Stimulated activated CD8-positive, alpha-beta memory T cell treated with anti-CD3 and anti-CD28 coated beads, Interleukin-7, amount 100 ng/mL, for 1 hour (primary cell): ENCODE measurements at places on chromosomes 11 and 22.

GRCh38 chr22:32211011-32211410 is 6.1 kb upstream of the RFPL2 start:
- no peak for DNase-seq

DNA sequence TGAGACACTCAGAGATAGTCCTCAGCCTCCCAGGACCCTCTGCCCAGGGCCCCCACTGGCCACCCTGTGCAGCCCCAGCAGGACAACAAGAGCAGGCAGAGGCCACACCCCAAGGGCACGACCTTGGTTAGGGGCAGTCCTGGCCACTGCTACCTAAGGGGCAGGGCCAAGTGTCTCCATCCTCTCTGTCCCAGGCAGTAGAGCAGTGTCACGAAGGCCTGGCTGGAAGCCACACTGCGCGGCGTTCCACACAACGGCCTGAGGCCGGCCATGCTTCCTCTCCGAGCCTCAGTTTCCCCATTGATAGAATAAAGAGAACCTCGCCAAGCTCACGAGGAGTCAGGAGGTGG is 1074.3 kb downstream of the BRD1 start:
- DNase-seq = no peak

DNA sequence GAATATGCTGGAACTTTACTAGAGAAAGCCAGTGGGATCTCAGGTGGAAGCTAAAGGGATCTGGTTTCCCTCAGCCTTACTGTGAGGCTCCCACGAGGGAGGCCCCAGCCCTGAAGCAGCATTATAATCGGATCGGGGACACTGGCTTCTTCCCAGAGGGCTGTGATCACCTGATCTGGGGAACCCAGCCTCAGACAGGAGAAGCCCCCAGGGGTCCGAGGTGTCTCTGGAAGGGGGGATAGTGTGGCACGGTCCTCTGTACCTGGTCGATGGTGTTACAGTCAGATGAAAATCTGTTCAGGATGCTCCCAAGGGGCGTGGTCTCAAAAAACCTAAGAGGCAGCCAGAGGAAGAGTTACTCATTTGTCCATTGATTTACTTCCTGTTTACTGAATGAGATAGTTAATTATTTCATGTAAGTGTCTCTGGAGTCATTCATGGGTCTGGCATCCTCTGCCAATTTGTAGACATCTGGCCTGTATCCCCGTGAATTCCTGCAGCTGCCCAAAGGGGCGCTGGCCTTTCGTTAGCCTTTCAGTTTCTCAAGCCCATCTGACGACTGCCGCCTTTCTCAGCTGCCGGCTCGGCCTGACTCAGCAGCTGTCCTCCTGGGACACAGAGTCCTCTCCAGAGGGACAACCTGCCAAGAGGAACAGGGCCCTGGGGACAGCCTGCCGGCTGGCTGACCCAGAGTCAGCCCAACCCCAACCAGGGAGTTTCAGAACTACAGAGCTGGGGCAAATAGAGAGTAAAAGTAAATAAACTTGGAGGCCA is 17.0 kb upstream of the KCNJ11 start:
- DNase-seq = no peak

DNA sequence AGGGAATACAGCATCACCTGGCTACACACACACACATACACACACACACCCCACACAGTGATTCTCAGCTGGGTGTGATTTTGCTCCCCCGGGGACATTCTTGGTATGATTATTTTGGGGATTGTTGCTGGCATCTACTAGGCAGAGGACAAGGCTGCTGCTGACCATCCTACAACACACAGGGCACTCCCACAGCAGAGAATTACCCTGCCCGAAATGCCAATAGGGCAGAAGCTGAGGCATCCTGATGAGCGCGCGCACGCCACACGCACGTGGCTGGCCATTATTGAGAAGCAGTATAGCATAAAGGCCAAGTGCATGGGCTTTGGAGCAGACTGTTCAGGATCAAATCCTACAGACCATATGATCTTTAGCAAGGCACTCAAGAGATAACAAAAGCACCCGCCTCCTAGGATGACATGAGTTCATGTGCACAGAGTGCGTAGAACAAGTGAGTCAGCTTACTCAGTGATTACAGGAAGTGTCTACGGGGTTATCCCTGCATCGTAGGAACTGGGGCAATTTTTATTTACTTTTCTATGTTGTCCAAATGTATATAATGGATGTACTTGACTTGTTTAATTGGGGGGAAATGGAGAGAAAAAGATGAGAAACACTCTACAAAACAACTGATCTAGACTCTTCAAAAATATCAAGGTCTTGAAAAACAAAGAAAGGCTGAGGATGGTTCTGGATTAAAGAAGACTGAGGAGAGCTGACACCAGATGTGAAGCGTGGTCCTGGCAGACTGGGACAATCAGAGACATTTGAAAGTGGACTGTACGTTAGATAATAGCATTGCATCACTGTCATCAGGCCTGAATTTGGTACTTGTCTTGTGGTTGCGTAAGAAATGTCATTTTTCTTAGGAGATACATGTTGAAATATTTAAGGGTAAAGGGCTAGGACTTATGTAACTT is 7.2 kb upstream of the EHD1 start:
- no peak for DNase-seq

- DNase-seq = no peak
These were observed 161.6 kb upstream of the BDNF start for GRCh38 chr11:27861706-27862430.

DNA sequence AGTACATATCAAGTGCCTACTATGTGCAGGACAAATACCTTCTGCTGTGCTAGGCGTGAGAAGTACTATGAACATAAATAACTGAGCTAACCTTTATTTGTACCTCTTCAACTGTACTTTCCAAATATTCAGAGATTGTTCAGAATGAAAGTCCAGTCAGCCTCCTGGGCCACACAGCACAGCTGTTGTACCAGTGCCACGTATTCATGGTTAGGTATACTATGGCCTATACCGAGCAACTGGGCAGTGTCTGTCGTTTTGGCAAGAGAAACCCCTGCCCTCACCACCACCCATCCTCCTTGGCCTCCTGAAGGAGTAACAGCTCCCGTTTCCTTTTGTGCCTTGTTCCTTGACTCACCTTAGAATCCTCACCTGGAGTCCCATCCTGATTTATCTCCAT is 53.0 kb downstream of the RASSF10 start:
- no peak for DNase-seq

DNA sequence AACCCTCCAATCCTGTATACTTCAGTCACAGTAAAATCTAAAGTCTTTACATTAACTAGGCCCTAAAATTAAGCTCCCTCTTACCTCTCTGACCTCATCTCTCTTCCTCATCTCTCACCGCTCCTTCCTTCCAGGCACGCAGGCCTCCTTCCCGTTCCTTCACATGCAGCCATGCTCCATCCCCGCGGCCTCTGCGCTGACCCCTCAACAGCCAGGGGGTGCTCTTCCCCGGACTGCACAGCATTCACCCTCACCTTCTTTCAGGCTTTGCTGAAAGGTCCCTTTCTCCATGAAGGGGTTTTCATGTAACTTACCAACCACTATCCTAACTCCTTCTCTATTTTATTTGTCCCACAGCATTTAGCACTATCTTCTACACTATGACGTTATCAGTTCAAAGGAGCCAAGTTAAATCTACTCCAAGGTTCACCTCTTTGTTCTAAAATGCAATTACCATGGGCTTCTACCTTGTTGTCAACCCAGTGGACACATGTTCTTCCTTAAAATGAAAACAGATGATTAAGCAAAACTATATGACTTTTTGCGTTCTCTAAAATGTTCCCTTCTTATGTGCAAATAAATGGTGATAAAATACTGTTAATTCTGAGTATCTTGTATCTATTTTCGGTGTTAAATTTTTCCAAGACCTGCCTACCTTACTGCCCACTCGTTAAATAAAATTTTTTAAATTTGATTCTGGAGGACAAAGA is 57.8 kb upstream of the APOA1 start:
- no peak for DNase-seq

DNA sequence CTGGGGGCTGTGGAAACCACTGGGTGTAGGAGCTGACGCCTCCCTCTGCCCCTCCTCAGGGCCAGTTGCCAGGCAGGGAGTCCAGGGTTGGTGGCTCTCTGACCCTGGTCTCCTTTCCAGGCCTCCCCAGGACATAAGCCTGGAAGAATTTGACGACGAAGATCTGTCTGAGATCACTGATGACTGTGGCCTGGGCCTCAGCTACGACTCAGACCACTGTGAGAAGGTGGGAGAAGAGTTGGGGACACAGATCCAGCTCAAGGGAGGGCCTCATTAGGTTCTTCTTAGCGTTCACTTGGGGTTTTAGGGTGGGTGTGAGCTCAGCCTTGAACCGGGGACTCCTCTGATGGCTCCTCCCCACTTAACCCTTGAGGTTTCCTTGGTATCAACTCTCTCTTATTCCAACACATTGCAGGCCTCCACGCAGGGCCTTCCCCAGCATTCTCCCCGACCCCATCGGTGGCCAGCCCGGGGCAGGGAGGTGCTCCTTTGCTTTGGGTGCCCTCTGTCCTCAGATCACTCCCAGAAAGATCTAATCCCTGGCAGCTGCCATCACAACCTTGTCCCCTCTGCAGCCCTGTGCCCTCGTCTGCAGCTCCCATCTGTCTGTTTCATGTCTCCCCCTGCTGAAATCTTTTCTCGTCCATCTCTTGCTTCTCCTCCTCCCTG is 1.2 kb downstream of the MAPK8IP2 start:
- no peak for DNase-seq

- DNase-seq = no peak
These were observed 19.4 kb upstream of the SNX32 start for GRCh38 chr11:65814131-65814985.
